ENCODE measurements at places on chromosomes 2 and 18. TPM values are rescaled to one million over a fixed set of nuclear protein-coding genes. Genes with fewer than 3 reads are reported as not detected.

The EFR3B gene
- total RNA-seq = 8.9 TPM

The MBD1 gene
- total RNA-seq = 48.4 TPM

The PRSS56 gene
- not detected for total RNA-seq

The TTN gene
- total RNA-seq = 4.7 TPM

GRCh38 chr2:216389570-216389969, 17.3 kb upstream of the MARCHF4 start:
- peaks cover 16% of the 10 kb centered on the region for H3K4me1 ChIP-seq
- DNase-seq = no peak

GRCh38 chr18:63974991-63975390, 5.1 kb downstream of the SERPINB8 start:
- H3K4me1 ChIP-seq = peaks cover 15% of the 10 kb centered on the region
- peaks cover 83% of the 10 kb centered on the region for H3K27me3 ChIP-seq
- H3K4me3 ChIP-seq = no peak overlapping the region
- no peak overlapping the region for H3K27ac ChIP-seq

- DNase-seq = no peak
- no peak overlapping the region for H3K4me3 ChIP-seq
- H3K36me3 ChIP-seq = no peaks in the 10 kb centered on the region
- no peak overlapping the region for H3K27ac ChIP-seq
- no peaks in the 10 kb centered on the region for H3K27me3 ChIP-seq
- H3K4me1 ChIP-seq = peaks cover 6% of the 10 kb centered on the region
These were observed 1137.0 kb upstream of the FANCL start for GRCh38 chr2:59378127-59378526.

GRCh38 chr18:24112874-24113615, 25.8 kb upstream of the CABYR start:
- H3K27me3 ChIP-seq = no peaks in the 10 kb centered on the region
- H3K36me3 ChIP-seq = no peaks in the 10 kb centered on the region
- DNase-seq = no peak
- H3K27ac ChIP-seq = 0 out of 2 replicates have a peak overlapping the region, but pooled peaks have one; percentile 15
- H3K4me1 ChIP-seq = peaks cover 5% of the 10 kb centered on the region

- H3K27me3 ChIP-seq = peaks cover 12% of the 10 kb centered on the region
- DNase-seq = no peak
- H3K36me3 ChIP-seq = no peaks in the 10 kb centered on the region
- peaks cover 28% of the 10 kb centered on the region for H3K4me1 ChIP-seq
- H3K27ac ChIP-seq = no peak overlapping the region
These were observed 11.9 kb downstream of the GNLY start for GRCh38 chr2:85706063-85706462.

All from WTC11 (cell line).